Left renal cortex interstitium (tissue), 4 donors: ENCODE measurements at places on chromosomes 11 and 22. TPM values are rescaled to one million over a fixed set of nuclear protein-coding genes. Genes with fewer than 3 reads are reported as not detected.

KCNK4 gene
- not detected for polyA plus RNA-seq

DNA sequence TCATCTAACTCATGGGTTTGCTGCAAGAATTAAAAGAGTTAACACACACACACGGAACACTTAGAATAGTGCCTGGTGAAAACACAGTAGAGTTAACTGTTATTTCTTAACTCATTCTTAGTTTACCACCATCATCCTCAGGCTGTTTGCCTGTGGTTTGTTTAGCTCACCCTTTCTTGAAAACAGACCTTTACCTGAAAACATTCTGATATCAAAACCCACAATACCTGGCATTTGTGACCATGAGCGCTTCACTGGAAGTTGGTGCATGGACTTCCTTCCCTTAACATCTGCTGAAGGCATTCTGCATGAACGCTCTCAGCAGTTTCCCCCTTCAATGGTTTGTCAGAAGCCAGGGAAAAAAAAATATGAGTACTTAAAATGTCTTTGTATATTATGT is 256.0 kb downstream of the ETS1 start:
- no peak for DNase-seq

DNA sequence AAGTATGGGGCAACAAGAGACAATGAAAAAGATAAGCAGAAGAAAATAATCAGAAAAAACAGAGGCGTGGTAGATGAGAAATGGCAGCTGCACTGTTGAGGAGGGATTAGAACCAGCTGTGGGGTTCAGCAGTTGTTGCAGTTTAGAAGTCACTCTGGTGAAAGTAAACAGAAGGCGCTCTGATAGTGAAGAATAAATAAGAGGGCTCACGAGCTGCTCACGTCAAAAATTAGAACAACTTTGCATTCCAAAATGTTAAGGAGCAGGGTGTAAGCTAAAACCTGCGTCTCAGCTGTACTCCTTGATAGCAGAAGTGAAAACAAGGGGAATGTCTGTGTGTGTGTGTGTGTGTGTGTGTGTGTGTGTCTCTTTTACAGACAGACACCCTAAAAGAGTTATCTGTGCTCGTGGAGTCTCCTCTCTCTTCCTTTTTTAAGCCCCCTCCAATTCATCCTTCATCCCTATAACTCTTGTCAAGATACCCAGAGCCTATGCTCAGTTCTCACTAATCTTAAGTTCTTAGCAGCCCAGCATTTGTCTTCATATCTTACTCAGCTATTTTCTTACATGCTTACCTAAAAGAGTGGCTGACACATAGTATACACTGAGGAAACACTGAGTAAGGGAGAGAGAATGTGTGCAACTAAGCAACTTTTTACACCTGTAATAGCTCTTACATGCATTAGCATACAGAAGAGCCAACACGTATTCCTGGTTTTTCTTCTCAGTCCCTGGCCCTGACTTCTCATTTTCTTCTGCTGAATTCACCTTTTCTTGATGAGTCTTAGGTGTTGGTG is 8.9 kb downstream of the TTC17 start:
- no peak for DNase-seq

DNA sequence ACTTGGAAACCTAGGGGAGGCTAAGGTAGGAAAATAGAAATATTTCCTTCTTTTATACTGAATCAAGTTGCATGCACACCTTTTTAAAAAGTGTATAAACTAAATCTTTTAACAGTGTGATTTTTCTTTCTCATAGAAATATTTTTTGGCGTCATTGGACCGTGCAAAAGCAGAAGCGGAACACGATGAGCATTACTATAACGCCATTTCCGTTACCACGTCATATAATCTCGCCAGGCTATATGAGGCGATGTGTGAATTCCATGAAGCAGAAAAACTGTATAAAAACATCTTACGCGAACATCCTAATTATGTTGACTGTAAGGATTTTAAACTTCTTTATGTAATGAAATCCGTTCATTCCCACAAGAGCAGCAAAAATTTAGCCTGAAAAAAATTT is 13.4 kb downstream of the CTR9 start:
- DNase-seq: no peak

GAB4 gene
- not detected for polyA plus RNA-seq
